Stimulated activated CD4-positive, alpha-beta T cell treated with anti-CD3 and anti-CD28 coated beads, Interleukin-2, amount 100 ng/mL, for 48 hours (primary cell): ENCODE measurements at places on chromosomes 3 and 15.

GRCh38 chr15:57017024-57017423, 98.6 kb downstream of the TCF12 start:
- no peak for DNase-seq

DNA sequence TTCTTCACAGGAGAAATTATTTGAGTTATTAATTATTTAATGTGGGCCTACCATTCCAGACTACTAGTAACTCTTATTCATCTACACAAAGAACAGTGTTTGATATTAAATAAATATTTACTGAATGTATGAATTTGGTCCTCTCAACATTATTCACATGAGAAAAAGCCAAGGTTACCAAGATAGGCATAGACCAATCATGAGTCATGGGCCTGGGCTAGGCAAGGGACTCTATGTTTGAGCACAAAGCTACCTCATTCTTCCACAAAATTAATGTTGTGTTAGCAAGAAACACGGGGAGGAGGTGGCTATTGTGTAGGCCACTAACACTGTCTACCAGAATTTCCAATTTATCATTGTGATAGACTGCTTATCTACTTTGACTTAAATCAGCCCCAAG, 115.7 kb downstream of the SERPINI1 start:
- DNase-seq: no peak

DNA sequence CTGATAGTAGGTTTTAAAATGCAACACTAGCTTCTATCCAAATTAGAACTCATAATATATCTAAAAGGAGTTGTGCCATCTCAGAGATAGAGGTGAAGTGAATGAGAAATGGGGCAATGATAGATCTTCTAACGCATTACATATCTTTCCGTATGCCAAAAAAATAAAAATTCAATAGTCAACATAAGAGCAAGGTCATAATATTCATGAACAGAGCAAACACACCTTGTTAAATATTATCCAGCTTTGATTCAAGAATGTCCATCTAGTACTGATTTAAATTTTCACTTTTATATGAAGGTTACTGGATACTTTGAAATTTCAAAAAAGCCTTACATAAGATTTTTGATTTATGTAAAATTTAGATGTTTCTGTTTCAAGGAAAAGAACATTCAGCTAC, 554.5 kb downstream of the NSUN3 start:
- DNase-seq: no peak

- DNase-seq: no peak
Observed at GRCh38 chr3:94146455-94146854, 83.6 kb downstream of the NSUN3 start.

DNA sequence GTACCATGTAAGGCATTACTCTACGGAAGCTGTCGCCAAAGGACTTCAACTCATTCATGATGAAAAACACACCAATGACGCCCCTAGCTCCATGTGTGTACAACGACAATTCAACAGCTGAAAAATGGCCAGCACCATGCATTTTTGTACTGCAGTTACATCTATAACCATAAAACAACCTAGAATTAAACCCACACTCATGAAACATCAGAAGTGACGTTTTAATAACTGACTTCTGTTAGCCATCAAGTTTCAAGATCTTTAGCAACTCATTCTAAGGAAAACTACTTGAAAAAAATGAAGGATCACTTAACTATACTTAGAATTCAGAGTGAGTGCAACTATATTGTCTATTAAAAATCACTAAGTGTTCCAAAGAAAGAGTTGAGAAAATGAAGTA, 84.9 kb downstream of the RFTN1 start:
- no peak for DNase-seq

DNA sequence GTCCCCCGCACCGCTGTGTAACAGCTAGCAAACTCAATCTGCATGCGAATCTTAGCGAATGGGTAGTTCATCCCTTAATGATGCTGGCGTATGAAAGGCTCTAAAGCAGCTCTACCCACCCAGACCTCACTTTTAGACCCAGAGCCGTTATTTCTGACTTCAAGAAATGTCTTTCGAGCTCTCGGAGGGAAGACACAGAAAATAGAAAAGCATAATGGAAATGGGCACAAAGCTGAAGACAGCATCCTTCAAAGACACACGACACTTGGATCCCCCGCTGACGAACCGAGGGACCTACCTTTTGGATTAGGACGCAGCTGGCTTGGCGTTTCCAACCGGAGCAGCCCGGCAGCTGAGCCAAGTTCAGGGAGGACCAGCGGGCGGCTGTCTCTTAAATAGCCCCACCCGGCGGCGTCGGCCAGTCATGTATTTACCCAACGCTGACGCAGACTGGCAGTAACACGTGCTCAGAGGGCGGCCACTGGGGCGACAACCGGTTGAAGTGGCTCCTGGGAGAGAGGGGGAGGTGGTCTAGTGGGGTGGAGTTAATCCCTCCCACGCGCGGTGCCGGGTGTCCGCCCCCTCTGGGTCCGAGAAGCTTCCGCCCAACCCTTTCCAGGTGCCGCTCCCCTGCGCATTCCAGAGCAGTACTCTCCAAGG, 1.5 kb downstream of the CCK start:
- DNase-seq: peak; percentile 10

DNA sequence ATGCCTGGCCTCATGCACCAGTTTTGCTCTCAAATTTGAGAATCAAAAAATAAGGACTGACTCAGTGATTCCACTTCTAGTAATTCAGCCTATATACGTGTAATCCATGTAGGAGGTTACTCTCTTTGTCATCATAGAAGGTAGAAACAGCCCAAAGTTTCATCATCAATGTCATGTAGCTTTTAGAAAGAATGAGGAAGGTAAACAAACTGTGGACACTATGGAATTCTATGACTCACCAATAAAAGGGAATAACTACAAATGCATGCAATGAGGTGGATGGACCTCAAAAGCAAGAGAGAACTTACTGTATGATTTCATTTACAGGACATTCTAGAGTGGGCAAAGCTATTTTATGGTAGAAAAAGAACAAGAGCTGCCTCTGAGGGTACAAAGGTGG, 93.2 kb upstream of the LRIG1 start:
- no peak for DNase-seq

DNA sequence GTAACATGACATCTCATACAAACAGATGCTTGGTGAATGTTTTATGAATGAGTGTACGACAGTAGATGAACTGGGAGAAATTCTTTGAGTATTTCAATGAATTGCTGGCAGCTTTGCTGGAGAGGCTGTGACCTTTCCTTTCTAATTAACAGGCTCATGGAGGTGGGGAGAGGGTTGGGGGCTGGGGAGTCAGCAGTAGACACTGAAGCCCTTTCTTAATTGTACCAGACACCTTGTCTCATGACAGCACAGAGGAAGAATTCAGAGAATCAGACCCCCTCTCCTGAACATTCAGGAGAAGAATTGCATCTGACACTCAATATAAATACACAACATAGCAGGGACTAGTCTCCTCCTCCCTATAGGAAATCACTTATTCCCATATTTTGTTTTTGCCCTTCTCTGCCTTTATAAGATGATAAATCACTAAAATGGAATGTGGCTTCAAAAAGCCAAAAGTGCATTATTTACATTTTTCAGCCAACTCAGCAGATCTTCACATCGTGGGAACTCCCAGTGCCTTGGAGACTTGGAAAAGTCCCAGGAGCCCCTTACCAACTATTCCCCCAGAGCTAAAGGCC, 66.2 kb upstream of the TPM1 start:
- no peak for DNase-seq

- no peak for DNase-seq
Observed at GRCh38 chr3:105802118-105802706, 66.6 kb downstream of the CBLB start.

- no peak for DNase-seq
Observed at GRCh38 chr15:78637776-78638435, 3.1 kb downstream of the CHRNB4 start.

- DNase-seq: no peak
Observed at GRCh38 chr3:194744826-194745225, 59.1 kb downstream of the FAM43A start.

- no peak for DNase-seq
Observed at GRCh38 chr3:48614044-48614443, 4.6 kb upstream of the UQCRC1 start.

DNA sequence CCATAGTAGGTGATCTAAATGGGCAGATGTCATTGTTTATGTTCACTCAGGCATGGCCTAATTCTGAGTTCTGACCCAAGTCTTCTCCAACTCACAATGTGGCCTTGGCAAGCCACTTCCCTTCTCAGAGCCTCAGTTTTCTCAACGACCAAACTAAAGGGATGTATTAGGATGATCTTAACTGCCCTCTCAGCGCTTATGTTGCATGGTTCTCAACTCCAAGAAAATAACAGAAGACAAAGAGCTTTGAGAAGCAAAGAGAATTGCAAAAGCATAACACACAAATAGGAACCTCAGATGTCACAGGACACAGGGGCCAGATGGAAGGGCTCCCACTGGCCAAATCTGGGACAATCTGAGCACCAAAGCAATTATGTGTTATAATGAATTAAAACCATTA, 8.6 kb downstream of the RHCG start:
- DNase-seq: no peak

DNA sequence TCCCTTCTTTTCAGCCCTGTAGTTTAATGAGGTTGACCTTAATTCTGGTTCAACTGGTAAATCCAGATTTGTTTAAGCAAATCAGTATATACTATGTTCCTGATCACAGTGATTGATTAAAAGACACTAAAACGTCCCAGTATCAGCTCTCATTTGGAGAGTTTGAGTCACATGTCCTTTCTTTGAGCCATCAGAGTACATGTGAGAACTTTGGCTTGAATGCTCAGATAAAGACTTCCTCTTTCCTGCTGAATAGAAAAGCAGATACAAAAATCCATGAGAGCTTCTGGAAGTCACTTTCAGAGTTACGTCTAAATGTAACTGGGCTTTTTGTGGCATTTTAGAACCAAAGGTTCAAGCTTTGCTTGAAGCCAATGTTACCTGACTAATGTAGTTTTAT, 341.8 kb upstream of the SATB1 start:
- DNase-seq: no peak

GRCh38 chr15:47708161-47708980, 8.9 kb upstream of the SEMA6D start:
- DNase-seq: no peak

DNA sequence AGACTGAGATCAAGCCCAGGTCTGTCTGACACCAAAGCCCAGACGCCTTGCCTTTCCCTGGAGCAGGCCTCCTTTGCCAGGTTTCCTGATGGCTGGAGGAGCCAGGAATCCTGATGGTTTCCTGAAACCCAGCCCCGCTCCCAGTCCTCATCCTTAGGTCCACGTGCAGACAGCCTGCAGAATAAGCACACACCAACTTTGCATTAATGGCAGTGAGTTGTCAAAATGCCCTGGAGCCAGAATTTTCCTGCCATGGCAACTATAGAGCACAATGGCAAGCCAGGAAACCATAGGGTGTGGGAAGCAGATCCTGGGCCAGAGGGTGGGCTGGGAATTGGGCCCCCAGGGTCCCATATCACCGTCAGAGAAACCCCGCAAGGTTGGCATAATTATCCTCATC, 67.4 kb upstream of the HRH1 start:
- no peak for DNase-seq

- DNase-seq: no peak
Observed at GRCh38 chr3:111210866-111211564, 139.4 kb downstream of the NECTIN3 start.

DNA sequence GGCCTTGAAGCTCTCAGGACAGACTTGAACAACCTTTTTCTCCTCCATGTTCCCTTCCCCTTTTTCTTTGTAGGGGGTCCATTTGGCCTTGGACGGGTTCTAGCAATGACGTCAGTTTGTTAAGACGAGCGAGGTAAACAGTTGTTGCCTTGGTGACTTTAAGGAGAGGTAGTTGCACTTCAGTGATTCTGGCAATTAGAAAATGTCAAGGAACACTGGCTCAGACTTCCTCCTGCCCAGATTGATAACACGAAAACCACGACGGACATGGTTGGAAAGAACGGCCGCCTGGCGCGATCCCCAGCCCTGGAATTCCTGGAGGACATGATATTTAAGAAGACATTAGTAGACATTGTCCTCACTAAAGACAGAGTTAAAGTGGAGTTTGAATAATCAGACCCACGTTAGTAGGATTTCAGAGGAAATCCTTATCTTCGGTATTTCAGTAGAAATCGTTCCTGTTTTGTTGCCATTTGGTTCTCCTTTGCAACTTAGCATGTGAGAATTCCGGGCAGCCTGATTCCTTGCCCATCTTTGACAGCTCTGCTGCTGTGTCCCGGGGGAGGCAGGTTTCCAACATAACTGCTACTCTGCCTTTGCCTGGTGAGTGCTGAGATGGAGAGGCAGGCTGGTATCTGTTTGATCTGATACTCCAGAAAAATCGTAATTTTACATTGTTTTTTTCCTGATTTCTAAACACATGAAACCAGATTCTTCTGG, 87.3 kb downstream of the ST6GAL1 start:
- DNase-seq: no peak

- no peak for DNase-seq
Observed at GRCh38 chr15:38148471-38148870, 104.2 kb upstream of the SPRED1 start.

GRCh38 chr3:87855616-87856015, 203.2 kb downstream of the CGGBP1 start:
- DNase-seq: no peak

DNA sequence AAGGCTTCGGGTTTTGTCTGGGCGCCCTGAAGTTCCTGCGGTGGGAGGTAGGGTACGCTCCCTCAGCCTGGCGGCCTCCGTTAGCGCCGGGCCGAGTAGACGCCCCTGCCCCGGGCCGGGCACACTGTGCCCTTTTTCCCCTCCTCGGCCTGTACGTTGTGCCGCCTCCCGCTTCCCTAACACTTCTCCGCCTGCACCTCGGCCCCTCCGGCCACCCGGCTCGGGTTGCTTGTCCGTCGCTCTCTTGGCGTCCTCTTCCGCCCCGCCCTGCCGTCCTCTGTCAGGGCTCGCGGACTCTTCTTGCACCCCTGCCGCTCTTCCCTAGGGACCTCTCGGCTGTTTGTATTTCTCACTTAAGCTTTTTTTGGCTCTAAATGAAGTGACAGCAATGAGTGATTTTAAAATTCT, 384 bp downstream of the KNL1 start:
- DNase-seq: no peak

- DNase-seq: no peak
Observed at GRCh38 chr3:47704237-47704612, 77.5 kb downstream of the SMARCC1 start.

- no peak for DNase-seq
Observed at GRCh38 chr3:43858294-43858701, 167.6 kb downstream of the ABHD5 start.

DNA sequence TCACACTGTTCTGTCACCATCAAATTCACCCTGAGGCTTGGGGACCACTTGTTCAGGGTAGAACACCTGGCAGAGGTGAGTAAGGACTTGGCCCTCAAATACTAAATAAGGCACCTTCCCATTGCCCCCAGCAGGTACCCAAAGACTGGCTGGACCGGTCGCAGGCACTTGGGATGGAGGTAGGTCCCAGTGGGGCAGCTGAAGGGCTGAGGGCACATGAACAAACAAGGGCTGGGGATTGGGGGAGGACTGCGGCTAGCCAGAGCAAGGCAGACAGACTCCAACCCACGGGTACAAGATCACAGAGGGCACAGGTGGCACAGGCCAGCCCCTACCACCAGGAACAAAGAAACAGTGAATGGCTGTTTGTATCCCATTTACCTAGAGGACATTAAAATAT, 1.9 kb downstream of the MRPS25 start:
- no peak for DNase-seq
